ENCODE measurements at places on chromosomes 7 and 10.

GRCh38 chr7:13489386-13489785, 500.1 kb downstream of the ETV1 start:
- DNase-seq = no peak

- no peak for DNase-seq
Observed at GRCh38 chr10:120555842-120556532, 99.0 kb downstream of the PLPP4 start.

DNA sequence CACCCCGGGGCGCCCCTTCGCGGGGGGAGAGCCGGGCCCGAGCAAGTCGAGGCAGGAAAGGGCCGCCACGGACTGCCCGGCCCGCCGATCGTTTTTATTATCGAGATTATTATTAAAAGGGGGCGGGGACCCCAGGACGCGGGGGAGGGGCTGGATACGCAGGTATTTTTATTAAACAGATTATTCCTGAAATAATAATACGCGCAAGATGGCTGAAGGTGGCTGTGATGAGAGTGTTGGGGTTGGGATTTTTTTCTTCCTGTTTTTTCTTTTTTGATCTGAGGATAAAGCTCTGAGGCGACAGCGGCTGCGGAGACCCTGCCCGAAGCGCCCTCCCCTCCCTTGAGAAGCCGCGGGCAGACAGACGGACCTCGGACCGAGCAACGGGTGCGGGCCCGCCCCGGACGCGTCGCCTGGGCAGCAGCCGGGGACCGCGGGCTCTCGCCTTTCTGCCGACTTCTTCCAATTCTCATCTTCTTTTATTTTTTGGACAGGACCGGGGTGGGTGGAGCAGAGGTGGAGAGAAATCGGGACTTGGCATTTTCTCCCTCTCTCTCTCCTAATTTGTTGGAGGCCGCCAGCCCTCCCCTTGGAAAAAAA, 1.4 kb upstream of the TRIM8 start:
- DNase-seq = no peak

DNA sequence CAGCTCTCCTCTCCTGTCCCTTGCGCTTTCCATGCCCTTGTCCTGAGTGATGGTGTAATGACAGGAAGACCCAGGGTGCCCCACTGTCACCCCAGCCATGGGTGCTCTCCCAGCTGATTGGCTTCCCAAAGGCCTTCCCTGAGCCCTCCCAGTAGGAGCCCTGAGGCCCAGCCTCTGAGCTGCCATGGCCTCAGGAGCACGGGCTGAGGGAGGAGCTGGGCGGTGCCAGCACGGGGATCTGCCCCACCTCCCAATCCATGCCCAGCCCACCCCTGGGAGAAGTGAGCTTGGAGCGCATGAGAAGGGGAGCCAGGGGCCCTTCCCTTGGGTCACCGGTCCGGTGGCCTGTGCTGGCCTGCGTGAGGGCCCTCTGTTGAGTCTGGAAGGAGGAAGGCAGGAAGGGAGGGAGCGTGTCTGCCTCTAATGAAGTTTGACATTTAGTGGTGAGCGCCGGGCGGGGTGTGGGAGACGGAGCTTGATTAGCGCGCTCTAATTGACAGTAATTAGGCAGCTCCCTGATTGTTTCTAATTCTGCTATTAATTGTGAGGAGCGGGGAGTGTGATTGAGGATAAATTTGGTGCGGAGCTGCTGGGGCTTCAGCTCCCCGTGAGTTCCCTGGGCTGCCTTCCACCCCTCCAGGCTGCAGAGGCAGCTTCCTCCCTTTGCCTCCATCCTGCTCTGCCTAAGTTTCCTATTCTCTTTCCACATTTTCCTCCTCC, 28.3 kb downstream of the GBX1 start:
- DNase-seq = no peak

DNA sequence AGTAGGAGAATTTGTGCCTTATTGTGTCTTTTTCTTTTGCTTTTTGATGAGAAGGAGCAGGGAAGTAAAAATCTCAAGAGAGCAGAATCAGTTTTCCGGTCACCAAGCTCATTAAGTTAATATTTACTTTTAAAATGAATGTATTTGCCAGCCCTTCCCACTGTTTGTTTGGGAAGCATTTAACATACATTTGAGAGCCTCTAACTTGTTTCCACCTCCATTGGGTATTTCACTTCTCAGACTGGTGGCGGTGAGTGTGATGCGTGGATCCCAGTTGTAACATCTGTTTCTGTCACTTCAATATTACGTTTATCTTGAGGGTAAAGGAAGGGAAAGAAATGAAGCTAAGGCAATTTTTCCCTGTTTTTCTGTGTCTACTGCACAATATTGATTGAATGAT, 22.8 kb downstream of the CDK14 start:
- DNase-seq = no peak

- DNase-seq = no peak
Observed at GRCh38 chr7:155282671-155283070, 15.0 kb upstream of the INSIG1 start.

DNA sequence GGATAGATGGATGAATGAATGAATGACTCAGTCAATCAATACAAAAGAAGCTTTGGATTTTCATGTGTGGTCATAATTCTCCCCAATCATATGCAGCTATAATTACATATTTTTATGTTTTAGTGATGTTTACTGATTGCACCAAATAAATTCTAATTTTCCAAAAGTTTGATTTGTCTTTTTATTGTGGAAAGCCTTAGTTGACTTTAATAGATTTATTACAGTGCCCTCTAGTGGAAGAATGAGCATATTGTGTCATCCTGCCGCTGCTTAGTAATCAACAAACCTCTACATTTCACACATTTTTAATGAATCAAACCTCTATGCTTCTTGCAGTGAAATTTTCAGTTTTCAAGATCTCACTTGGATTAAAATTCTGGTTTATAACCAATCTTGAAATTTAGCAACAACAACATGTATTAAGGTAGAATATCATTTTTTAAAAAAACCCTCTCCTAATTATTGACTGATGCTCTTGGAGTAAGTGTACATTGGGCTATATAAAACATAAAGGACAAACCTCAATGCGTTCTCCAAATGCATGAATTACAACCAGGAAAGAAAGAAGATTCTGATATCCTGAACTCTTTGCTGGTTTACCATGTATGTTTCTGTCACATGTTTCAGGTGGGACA, 55.6 kb upstream of the PNLIP start:
- DNase-seq = no peak

GRCh38 chr10:29611781-29612381, 22.9 kb downstream of the SVIL start:
- DNase-seq = no peak

- DNase-seq = no peak
Observed at GRCh38 chr10:44760513-44760912, 150.6 kb upstream of the TMEM72 start.

DNA sequence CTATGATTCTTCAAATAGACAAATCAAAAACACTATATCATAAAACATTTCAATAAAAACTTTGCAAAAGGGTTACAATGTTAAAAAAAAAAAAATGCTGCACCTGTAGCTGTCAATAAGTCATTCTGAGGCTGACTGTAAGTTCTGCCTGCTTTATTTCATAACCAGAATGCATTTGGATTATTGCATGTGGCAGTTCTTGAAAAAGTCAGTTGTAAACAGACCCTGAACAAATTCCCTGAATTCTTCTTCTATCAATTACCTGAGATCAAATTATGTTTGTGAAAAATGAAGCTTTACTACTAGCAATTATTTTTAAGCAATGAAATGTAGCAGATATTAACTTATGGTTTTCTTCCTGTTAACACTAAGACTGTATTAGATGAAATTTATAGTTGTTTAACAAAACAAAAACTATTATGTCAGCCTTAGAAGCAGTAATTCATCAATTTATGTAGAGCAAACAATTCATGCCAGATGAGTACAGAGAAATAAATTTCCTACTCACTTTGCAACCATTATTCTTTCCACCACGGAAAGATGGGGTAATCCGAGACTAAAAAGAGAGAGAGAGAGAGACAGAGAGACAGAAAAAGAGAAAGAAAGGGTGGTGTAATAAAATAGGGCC, 107.8 kb downstream of the SFMBT2 start:
- DNase-seq = no peak

DNA sequence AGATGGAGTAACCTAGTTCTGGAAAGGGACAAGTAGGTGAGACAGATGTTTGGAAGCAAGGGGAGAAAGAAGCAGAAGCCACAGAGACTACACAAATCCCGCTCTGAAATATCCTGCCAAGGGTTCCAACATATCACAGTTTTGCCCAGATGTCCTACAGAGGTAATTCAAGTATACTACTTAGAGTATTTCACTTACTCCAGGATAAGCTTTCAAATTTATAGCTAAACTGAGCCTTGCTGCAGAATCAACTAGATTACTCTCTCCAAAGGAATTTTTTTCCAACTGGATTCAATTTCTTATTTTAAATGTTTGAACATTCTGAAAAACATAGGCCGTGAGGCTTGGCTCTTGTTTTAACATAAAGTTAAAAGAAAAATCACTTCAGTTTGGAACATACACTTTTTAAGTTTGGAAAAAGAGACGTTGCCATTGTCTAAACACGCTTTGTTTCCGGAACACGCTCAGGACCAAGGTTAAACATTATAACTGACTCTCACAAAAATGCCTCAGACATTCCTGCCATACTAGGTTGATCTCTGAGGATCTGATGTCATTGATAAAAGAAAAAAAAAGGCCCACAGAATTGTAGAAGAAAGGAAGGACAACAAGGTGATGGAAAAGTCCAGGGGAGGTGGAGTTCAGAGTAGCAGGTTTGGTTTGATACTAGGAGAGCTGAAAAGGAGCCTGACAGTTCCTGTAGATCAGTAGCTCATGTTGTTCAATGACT, 74.8 kb downstream of the FAM185A start:
- DNase-seq = no peak

GRCh38 chr7:32100407-32100907, 30.2 kb upstream of the PDE1C start:
- DNase-seq = no peak

- DNase-seq = no peak
Observed at GRCh38 chr7:41816111-41816510, 113.2 kb upstream of the INHBA start.

DNA sequence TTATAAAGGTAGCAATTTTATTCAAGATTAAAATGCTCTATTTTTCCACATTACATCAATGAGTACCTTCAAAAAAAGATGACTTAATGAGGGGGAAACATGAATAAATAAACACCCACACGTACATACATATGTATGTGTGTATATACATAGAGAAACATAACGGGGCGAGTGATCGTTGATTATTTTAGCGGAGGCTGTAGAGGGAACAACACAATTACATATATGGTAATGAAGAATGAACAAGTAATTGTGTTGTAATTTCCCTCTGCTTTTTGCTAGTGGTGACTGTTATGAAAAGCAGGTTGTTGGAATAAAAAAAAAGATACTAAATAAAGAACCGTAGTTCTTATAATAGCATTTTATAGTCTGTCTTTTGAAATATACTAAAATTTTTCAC, 63.2 kb downstream of the CACNB2 start:
- no peak for DNase-seq

GRCh38 chr7:72481934-72482333, 69.8 kb upstream of the CALN1 start:
- DNase-seq = no peak

DNA sequence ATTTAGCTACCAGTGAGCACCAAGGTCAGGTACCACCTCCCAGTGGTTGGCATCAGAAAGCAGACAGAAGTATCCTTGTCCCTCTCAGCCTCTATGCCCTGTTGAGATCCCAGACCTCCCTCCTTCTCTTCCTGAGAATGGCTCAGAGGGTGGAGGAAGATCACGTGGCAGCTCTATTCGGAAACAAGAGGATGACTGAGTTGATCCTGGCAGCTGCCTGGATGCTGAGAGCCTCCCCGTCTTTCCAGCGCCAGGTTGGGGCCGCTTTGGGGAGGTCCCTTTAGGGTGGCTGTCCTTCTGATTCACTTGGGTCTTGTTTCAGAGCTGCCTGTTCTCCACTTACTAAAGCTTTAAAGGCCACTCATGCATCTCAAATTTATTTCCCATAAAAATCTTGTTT, 36.9 kb upstream of the NPFFR1 start:
- no peak for DNase-seq

DNA sequence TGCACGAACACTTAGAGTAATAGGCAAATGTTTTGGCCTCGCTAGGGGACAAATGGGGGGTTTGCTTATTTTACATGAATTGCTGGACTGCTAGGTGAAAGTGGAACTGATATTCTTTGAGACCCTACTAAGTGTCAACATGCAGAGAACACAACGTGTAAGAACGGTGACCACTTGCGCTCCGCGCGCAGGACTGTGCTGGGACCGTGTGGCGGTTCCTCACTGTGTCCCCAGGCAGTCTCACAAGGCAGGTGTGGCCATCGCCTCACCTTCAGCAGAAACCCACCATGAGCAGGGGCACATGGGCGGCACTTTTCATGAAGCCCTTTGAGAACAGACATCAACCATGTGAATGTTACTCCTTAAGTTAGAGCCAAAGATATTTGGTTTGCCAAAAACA, 27.2 kb downstream of the PTPRN2 start:
- no peak for DNase-seq

- no peak for DNase-seq
Observed at GRCh38 chr10:48982584-48982983, 42.9 kb upstream of the LRRC18 start.

DNA sequence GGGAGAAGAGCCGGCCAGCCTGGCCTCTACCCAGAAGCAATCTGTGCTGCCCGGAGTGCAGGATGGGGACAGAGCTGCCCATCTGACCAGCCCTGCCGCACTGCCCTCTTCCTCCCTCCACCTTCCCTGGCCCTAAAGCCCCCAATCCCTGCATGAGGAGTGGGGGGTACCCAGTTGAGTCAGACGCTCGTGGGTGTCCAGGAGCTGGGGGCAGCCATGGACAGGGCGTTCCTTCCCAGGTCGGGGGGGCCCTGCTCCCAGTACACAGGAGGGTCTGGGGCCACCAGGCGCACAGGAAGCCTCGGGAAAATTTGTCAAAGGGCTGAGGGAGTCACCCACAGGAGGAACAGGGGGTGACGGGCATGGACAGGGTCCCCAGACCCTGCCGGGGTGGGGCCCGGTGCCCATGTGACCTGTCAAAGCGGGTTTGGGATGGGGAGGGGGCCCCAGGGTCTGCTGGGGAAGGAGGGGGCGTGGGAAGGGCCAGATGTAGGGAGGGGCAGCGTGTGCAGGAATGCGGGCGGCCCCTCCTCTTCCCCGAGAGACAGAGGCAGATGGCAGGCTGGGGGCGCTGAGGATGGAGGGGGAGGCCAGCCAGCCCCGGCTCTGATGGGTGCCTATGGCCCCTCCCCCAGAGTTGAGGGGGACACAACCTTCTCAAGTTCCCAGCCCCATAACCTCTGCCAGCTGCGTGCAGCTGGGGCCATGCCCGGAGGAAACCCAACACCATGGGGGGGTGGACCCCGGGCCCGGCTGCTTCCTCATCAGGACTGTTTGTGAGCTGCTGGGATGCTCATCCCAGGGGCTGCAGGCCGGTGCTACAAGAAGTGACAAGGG, 21.5 kb upstream of the GRIFIN start:
- DNase-seq = no peak

DNA sequence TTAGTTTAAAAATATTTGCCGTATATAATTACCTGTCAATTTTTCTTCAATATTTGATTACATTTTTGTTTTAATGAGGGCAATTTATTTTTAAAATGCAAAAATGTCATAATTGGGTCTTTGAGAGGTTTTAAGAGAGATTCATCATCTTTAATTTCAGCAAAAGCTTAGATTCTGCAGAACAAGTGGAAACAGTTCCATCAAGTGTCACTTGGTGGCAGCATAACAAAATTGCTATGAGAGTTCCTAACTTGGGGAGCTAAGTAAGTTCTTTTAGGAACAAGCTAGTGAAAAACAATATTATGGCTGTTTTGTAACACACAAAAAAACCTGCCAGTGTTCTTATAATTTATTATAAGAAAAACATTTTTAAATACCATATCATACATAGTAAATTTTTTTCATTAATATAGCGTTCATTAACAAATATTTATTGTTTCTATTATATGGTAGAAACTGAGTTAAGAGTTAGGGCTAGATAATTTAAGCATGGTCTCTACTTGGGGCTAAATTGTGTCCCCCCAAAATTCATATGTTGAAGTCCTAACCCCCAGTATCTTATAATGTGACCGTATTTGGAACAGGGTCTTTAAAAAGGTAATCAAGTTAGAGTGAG, 155.2 kb downstream of the MAGI2 start:
- DNase-seq = no peak

Data from SIG-M5 (cell line).